BJ (cell line): ENCODE measurements at places on chromosomes 5 and 9. TPM values are rescaled to one million over a fixed set of nuclear protein-coding genes. Genes with fewer than 3 reads are reported as not detected.

PDZD2 gene
- polyA plus RNA-seq: 0.06 TPM in 1 of 2 replicates, not detected in the other

- no peak for DNase-seq
These were observed 105.3 kb downstream of the UBE2R2 start for GRCh38 chr9:33921967-33922895.

GRCh38 chr5:109529520-109529919 lies 119.7 kb upstream of the PJA2 start:
- no peak for DNase-seq

LURAP1L gene
- 10.9 and 15.5 TPM in 2 replicates for polyA plus RNA-seq

GRXCR2 gene
- polyA plus RNA-seq: not detected in 2 replicates

DNA sequence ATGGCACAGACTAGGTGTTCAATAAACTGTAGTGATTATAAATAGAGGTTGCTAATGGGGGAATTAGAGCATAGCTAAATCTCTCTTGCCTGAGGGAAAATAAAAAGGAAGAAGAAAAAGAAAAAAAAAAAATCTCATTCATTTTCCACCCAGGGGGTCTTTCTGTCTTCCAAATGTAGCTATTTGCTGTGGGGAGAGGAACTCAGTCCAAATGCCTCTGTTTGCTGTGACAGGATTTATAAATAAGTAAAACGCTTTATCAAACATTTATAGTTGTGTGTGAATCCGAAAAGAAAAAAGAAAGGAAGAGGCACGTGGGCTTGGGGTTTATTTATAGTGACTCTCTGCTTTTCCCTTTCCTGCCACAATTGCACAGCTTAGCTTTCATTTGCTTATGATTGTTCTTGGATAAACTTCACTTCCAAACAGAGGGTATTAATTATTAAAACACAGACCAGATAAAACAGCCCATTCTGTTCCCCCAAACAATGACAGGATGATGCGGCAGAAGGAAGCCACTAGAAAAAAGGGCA lies 245.7 kb downstream of the ASTN2 start:
- DNase-seq: no peak

DNA sequence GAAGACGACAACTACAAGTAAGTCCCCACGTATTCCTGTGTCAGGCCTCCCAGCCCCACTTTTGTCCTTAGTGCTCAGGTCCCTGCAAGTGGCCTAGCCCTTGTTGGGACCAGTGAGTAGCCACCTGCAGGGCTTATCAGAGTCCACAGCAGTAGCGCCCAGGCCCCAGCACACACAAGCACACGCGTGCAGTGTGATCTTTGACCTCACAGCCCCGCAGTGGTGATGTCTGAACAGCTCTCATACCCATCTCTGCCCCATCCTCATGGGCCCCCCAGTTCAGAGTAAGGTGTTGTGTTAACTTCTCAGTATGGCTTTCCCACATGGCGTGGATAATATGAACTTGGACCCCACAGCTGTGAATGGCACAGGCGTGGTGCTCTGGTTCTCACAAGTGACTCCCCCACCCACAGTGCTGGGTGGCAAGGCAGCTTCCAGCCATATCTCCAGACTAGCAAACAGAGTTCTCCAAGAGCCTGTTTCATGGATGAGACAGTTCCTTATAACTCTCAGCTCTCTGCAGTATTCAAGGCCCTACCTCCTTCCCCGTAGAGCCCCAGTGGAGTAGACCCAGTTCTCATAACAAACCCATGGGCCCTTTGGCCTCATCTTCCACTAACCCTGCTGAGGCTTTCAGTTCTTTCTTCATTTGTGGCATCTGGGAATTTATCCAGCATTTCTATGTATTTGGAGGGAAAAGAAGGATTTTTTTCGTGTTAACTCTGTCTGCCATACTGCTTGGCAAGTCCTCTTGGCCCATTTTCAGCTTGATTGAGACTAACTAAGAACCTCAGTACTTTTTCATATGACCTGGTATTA lies 46.5 kb upstream of the ANGPTL2 start:
- no peak for DNase-seq

DNA sequence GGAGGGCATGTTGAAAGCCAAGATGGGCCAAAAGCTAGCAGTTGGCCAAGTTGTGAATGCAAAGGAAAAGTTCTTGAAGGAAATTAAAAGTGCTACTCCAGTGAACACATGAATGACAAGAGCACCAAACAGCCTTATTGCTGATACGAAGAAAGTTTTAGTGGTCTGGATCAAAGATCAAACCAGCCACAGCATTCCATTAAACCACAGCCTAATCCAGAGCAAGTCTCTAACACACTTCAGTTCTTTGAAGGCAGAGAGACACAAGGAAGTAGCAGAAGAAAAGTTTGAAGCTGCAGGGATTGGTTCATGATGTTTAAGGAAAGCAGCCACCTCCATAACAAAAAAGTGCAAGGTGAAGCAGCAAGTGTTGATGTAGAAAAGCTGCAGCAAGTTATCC lies 71.6 kb downstream of the ERCC6L2 start:
- no peak for DNase-seq

LSM11 gene
- polyA plus RNA-seq: 2.4 and 3.2 TPM in 2 replicates

GCNT1 gene
- 23.0 and 39.3 TPM in 2 replicates for polyA plus RNA-seq

DNA sequence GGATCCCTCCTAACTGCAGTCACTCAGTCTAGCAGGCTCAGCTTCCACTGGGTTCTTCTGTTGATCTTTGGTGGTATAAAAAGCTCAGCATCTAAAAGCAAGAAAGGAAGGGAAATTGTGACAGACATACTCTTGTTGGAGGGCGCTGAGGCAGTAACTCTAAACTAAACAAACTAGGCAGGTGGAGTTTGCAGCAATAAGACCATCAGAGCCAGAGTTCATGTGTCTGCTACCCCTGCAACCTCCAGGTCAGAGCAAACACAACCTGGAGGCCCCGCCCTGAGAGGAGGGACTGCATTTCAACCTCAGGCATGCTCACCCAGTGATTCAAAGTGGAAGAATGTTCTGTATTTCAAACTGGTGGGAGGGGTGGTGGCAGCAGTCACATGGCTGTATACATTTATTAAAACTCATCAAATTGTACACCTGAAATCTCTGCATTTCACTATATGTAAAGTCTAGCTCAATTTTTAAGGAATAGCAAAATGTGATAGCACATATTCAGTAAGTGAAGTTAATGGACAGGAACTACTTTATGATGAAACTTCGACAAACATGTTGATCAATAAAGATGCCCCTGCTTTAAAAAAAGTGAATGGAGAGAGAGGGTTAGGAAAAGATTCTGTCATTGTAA lies 7.1 kb downstream of the ACTL7A start:
- DNase-seq: no peak

DNA sequence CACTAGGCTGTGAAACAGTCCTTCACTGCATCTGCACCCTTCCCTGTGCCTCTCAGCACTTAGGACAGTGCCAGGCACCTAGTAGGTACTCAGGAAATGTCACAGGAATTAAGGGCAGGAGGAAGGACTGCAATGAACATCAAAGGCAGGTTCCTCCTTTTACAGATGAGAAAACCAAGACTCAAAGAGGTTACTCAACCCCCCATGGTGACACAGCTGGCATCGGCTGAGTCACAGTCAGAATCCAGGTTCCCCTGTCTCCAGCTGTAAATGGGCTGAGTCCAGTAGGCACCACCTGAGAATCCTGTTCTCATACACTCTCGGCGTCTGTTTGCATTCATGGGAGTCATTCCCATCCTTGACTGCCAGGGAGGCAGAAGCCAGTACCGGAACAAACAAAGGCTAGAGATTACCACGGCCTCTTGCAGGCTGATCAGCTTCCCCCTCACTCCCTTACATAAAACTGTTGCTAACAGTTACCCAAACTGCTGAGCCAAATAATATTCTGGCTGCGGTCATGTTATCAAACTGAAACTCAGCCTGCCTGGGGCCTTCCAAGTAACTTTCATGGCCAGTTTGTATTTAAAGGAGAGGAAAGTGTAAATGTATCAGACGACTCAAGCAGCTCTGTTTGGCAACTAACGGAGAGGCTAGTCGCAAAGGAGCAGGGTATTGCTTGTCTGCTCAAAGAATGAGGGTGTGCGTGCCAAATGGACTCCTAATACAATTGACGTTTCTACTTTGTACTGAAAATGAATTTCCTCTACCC lies 201.7 kb downstream of the PAPPA start:
- no peak for DNase-seq

- DNase-seq: no peak
These were observed 15.2 kb downstream of the CCDC125 start for GRCh38 chr5:69317391-69317790.

- no peak for DNase-seq
These were observed 21.3 kb downstream of the LMX1B start for GRCh38 chr9:126635061-126635460.

TOR4A gene
- polyA plus RNA-seq: 16.9 and 23.8 TPM in 2 replicates

- DNase-seq: no peak
These were observed 7.1 kb upstream of the PLK2 start for GRCh38 chr5:58466939-58467338.

DNA sequence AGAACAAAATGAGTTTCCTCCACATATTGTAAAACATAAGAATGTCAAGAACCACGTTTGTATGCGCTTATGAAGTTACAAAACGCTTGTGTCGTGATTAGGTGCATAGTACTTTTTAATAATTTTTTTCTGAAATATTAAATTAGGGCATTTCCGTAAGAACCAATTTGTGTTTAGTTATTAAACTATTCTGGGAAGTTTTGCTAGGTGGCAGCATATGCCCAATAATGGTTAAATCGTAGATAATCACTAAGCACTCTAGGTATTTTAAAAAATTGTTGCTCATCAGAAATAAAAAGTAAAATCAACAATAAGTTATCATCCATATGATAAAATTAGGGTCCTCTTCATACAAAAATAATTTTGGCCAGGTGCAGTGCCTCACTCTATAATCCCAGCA lies 5.4 kb downstream of the SRFBP1 start:
- no peak for DNase-seq

GRCh38 chr5:172052450-172053236 lies 46.2 kb upstream of the FBXW11 start:
- no peak for DNase-seq

DNA sequence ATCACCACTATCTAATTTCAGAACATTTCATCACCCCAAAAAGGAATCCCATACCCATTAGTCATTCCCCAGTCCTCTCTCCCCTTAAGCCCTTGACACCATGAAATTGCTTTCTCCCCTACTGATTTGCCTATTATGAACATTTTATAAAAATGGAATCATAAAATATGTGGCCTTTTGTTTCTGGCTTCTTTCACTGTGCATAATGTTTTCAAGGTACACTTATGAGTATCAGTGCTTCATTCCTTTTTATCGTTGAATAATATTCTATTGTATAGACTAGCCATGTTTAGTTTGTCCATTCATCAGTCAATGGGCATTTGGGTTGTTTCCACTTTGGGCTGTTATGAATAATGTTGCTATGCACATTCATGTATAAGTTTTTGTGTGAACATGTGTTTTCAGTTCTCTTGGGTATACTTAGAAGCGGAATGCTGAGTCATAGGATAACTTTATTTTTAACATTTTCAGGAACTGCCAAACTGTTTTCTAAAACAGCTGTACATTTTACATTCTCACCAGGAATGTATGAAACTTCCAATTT lies 40.4 kb upstream of the FGF1 start:
- DNase-seq: peak; percentile 77

- no peak for DNase-seq
These were observed 137.4 kb upstream of the ABCA1 start for GRCh38 chr9:105065098-105066088.

DNA sequence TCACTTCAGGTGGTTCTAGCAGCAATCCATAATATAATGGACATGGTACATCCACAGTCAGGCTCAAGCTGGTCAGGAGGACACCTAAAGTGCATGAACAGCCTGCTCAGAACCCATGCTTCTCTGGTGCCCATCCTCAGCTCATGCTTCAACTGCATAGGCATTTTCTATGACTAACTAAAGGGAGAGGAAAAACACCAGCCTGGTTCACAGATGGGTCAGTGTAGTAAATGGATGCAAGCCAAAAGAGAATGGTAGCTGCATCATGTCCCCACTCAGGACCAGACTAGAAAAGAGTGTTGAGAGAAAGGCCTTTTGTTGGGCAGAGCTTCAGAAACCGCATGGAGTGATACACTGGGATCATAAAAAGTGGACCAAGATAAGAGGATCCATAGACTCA lies 556.6 kb downstream of the TLE1 start:
- DNase-seq: no peak

DNA sequence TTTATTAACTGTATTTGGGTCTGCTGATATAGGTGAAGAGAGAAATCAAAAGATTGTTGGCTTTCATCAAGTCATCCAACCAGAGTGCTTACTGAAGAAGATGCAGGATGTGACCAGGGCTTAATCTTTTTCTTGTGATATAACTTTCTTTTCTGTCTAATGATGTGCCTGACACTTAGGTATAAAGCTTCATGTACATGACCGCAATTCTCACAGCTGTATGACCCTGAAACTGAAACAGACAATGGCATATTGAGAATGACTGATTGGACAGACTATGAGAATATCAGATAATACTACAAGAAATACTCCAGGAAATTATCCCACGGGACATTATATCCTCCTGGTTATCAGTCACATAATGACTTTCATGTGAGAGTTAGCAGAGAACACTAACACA lies 32.5 kb upstream of the FAM174A start:
- DNase-seq: no peak

DNA sequence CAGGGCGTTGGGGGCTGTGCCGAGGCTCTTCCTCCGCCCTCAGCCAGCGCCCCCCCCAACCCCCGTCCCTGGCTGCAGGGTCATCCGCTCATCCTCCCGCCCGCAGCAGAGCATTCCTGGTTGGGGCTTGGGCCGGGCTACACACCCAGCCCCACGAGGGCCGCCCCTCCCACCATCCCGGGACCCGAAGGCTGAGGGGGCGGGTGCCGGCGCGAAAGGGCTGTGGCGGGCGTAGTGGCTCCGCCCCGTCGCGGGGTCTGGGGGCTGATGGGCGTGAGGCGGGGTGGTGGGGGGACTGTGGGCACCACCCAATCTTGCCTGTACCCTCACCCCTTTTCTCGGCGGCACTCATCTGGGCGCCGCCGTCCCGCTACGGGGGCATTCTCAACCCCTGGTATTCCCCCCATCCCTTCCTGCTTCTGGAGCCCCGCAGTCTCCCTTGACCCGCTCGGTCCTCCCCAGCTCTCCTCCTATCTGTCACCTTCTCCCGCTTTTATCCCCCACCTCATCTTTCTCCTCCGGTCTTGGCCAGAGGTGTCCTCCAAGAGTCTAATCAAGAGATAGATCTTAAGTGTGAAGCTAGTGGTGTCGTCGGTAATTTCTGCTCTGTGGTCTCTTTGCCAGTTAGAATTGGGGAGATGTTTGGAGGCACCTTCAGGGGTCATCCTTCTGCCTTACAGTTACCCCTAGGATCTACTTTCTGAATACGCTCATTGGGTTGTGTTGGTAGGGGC lies 1.6 kb downstream of the FER start:
- no peak for DNase-seq

ACOT12 gene
- polyA plus RNA-seq: 0.18 TPM in 1 of 2 replicates, not detected in the other

- DNase-seq: no peak
These were observed 129.1 kb upstream of the FBN2 start for GRCh38 chr5:128667152-128667551.

- no peak for DNase-seq
These were observed 532.7 kb upstream of the DMAC1 start for GRCh38 chr9:8332331-8332650.

GRCh38 chr5:151470439-151470838 lies 23.0 kb downstream of the SLC36A1 start:
- DNase-seq: no peak
